ENCODE measurements at places on chromosomes 3 and 15.
A peak's percentile ranks its signal among the peaks of the same experiment; 100 is the strongest.

DNA sequence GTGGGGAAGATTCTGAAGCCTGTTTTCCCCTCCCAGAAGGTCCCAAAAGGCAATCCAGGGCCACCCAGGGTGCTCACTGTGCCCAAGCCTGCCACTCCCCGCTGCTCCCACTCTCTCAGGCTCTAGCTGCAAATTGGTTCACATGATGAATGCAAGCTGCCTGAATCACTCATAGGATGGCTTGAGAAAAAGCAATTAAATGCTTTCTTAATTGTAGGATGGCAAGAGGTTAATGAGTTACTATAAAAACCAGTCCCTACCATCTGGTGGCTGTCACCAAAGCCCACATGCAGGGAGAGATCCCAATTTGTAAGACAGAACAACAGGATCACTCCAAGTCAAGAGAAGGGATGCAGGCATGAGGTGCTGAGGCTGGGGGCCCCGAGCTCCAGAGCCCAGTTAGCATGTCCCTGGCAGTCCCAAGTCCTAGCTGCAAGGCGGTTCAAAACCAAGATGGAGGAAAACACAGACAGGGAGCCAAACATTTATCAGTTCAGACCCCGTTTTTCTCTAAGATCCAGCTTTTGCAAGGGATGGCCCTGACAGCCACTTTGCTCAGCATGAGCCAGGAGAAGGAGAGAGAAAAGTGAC is 207.1 kb downstream of the UACA start:
- DNase-seq, result no peak

- no peak for DNase-seq
Observed at GRCh38 chr3:156792945-156793344, 33.2 kb upstream of the LEKR1 start.

- DNase-seq, result peak; percentile 40
Observed at GRCh38 chr3:72848703-72849081, 447 bp upstream of the SHQ1 start.

- DNase-seq, result no peak
Observed at GRCh38 chr15:43771816-43772215, 5.0 kb downstream of the ELL3 start.

- DNase-seq, result no peak
Observed at GRCh38 chr15:71601038-71601834, 209.1 kb upstream of the NR2E3 start.

- no peak for DNase-seq
Observed at GRCh38 chr3:42518800-42519567, 16.5 kb downstream of the VIPR1 start.

GRCh38 chr3:112635674-112636073 is 5.3 kb downstream of the CCDC80 start:
- no peak for DNase-seq

DNA sequence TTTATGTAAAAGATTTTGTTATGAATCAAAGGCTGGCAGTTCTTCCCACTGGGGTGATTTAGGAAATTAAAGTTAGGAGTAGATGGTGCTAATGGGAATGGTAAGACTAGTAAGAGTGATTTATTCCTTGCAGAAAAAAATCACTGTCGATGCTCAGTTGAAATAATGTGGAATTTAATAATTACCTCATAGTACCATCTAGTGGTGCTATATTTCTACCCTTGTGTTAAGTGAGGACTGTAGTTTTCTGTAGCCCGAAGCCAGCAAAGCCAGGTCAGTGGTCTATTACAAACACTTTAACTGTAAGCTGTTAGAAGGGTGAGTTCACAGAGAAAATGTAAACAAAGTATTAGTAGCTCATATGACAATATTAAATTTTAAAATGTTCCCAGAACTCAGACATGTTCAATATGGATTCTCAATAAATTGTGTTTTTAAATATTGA is 39.5 kb upstream of the GOLGA8J start:
- no peak for DNase-seq

DNA sequence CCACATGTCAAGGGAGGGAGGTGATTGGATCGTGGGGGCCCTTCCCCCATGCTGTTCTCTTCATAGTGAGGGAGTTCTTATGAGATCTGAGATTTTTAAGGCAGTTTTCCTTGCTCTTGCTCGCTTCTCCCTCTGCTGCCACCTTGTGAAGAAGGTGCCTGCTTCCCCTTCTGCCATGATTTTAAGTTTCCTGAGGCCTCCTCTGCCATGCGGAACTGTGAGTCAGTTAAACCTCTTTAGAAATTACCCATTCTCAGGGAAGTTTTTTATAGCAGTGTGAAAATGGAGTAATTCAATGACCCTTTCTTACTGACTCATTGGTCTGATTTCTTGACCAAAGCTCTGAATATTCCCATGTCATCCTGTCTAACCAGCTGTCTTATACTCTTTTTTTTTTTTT is 484.4 kb upstream of the TPRG1 start:
- DNase-seq, result no peak

GRCh38 chr3:101814835-101815234 is 34.5 kb upstream of the NFKBIZ start:
- DNase-seq, result no peak

DNA sequence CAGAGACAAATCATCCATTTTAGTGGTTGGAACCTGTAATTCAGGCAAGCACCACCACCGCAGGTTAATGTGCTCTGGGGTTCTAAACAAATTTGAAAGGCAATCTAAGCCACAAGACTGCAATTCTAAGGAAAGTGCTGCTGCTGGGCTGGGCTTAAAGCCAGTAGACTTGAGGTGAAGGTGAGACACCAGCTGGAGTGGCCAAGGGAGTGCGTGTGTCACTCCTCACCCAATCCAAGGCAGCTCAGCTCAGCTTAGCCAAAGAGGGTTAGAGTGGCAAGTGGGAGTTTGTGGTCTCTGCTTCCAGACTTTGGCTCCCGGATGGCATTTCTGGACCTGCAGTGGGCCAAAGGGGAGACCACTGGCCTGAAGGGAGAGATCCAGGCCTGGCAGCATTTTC is 1655.6 kb downstream of the SI start:
- no peak for DNase-seq

- no peak for DNase-seq
Observed at GRCh38 chr3:144553301-144553700, 581.7 kb downstream of the DIPK2A start.

DNA sequence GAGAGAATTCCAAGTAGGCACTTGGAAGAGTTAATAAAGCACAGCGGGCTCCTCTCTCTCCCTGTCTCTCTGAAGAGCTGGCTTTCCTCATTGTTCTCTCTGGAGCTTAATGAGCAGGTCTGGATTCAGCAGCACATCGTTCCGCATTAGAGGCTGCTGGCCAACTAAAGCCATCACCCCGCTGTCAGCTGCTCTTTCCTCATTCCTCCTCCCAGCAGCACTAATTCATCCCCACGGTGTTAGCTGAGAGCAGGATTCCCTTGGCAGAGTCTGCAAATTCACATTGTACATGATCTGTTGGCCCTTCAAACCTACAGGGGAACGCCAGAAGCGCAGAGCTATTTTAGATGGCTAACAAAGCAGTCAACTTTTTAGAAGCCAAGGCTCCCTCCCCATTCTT is 44.2 kb downstream of the SGO1 start:
- no peak for DNase-seq

DNA sequence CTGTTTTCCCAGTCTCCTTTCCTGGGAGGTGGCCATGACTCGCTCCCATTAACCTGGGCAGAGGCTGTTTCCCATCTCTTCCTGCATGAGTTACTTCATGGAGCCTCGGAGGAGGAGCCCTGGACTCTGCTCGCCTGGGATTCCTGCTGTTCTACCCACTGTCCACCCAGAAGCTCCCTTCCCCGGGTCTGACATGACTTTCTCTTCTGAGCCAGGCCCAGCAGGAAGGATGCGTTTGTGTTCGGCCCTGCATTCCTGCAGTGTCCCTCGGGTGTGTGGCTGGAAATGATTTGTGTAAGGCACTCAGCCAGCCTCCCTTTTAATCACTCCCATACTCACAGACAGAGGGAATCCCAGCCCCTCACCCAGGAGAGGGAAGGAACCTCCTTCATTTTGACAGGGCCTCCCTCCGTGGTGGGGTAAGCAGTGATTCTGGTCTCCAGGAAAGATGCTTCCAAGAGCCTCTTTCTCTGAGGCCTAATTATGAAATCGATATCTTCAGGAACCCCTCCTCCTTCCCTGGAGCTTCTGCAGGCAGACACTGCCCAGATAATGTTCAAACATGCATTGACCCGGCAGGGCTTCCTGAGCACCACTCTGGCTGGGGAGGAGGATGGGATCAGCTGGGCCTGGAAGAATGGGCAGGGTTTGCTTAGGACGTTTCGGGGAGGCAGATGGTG is 41.6 kb upstream of the DLG1 start:
- DNase-seq, result no peak

DNA sequence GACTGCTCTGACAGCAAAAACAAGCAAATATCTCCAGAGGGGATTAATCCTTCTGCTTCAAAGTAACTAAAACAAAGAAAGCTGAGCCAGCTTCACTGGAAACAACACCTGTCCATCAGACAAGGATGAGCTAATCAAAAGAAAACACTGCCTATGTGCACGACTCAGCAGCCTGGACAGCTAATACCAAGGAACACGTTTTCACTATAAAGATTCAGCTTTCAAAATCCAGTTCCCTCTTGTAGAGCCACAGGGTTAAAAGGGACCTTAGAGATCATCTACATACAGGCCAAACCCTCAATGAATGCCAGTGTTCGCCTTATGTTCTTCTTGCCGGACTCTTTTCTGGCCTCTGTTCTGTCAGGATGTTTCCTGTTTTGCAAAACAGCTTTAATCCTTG is 6.9 kb downstream of the TUSC7 start:
- no peak for DNase-seq
